NCI-H526 treated with DMSO at 0.1 percent for 48 hours (cell line): ENCODE measurements at places on chromosomes 16 and 17.

- no peak for DNase-seq
Observed at GRCh38 chr17:75319904-75320691, 30.9 kb upstream of the SLC25A19 start.

DNA sequence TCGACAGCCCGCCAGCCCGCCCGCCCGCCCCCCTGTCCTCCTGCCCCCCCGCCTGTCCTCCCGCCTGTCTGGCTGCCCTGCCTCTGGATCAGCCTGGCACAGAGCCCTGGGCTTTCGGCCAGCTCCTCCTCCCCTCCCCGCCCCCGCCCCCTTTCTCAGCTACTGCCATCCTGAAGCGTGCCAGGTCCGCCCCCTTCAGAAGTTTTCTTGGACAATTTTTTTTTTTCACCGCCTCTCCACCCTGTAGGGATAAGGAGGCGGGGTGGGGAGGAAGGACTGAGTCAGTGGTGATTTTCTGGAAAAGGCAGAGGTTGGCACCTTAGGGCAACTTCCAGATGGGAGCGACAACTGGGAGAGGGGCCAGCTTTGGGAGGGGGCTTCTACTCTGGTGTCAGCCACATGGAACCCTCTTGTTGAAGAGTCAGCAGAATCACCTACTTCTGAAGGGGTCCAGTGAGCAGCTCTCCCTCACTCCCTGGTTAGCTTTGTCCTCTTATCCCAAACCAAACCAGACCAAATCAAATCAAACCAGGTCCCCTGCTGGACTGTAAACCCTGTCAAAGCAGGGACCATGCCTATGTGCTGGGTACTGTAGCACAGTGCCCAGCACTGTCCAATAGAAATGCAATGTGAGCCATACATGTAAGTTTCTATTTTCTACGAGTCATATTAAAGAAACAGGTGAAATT is 19.7 kb downstream of the IGF2BP1 start:
- DNase-seq = no peak

DNA sequence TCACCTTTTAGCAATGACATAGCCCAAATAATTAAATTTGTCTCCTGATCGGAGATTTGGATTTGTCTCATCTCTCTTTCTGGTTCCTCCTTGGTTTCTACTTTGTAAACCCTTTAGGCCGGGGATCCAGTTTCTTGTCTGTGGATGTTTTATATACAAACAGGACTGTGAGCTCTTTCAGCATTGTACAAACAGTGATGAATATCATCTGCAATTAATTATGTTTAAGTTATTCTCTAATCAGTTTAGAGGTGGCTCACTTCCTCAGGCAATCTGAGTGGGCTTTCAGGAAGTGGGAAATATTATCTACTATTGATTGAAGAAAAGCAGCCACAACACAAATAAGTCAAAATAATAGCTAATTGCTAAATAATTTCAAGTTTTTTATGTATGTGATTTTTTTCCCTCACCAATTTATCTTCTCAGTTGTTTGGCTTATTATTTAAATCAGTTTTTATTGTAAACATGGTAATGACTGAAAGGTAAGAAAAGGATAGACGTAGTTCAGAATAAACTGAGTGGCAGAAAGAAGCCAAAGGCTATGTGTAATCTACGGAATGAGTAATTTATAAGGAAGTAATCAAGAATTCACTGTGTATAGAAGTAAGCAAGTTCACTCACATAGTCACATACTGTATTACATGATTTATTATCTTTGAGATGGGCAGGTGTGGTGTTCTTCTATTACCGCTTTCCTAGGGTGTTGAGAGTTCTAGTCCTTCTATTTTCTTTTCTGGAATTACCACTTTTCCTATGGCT is 3.4 kb upstream of the ABCC11 start:
- DNase-seq = no peak

- DNase-seq = no peak
Observed at GRCh38 chr16:50274326-50275097, 8.2 kb downstream of the ADCY7 start.

- DNase-seq = no peak
Observed at GRCh38 chr16:78421181-78421708, 321.8 kb downstream of the WWOX start.

GRCh38 chr16:85173981-85174751 is 61.9 kb upstream of the CIBAR2 start:
- no peak for DNase-seq

- no peak for DNase-seq
Observed at GRCh38 chr17:9408868-9409829, 166.5 kb downstream of the STX8 start.

DNA sequence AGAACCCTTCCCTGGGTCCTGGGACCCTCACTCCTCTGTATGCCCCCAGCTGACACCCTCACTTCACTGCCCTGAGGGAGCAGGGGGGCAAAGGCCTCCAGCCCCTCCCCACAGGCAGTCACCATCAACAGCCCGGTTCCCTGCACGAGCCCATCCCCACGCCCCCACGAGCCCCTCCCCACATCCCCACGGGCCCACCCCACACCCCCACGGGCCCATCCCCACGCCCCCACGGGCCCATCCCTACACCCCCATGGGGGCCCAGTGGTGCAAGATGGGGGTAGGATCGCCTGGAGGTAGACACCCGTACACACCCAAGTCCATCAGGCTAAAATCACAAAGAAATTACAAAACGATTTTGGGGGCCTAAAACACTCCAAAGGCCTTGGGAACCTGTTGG is 42.3 kb downstream of the LMF1 start:
- no peak for DNase-seq

DNA sequence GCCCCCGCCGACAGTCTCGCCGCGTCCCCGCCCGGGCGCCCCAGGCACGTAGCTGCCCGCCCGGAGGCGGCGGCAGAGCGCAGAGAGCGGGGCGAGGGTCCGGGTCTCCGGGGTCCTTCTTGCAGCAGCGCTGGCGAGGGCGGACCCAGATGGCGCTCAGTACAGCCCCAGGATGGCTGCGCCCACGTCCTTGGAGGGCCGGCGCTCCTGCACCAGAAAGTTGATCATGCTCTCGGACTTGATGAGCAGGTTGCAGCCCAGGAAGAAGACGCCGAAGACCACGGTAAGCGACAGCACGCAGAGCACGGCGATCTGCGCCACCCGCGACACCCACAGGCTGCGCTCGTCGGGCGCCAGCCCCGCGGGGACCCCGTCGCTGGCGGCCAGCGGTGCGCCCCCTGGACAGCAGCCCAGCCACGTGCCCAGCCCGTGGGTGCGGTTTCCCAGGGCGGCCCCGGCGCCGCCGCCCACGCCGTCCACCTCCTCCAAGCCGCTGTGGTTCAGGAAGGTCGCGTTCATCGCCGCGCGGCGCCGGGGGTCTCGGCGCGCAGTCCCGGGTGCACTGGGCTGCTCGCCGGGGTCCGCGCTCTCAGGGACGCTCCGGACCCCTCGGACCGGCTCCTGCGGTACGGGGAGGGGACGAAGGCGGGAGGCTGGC is 435 bp downstream of the RPRML start:
- DNase-seq = peak; percentile 15

- DNase-seq = peak; percentile 21
Observed at GRCh38 chr17:32487473-32488176, 832 bp downstream of the CDK5R1 start.

- no peak for DNase-seq
Observed at GRCh38 chr17:40038882-40039513, 15.2 kb downstream of the MED24 start.

- DNase-seq = no peak
Observed at GRCh38 chr17:73639932-73640331, 4.3 kb downstream of the SDK2 start.

GRCh38 chr16:85449885-85450245 is 163.3 kb upstream of the GSE1 start:
- no peak for DNase-seq

DNA sequence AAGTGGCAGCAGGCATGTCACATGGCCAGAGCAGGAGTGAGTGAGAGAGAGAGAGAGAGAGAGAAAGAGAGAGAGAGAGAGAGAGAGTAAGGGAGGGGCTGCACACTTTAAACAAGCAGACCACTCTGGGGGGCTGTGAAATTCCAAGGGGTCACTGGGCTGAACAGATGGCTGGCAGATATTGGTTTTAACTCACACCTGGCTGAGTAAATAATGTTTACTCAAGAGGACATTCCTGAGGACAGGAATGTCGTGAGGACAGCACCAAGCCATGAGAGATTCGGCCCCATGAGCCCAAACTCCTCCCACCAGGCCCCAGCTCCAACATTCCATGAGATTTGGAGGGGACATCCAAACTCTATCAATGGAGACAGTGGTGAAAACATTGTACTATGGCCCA is 269.7 kb downstream of the CBLN1 start:
- DNase-seq = no peak

- DNase-seq = no peak
Observed at GRCh38 chr16:77469634-77470033, 34.8 kb upstream of the ADAMTS18 start.
